ENCODE measurements at places on chromosomes 5 and 9. TPM values are rescaled to one million over a fixed set of nuclear protein-coding genes. Genes with fewer than 3 reads are reported as not detected.
A peak's percentile ranks its signal among the peaks of the same experiment; 100 is the strongest.

GRCh38 chr5:83256091-83256780, 178.9 kb downstream of the XRCC4 start:
- peak; percentile 43 for DNase-seq

DNA sequence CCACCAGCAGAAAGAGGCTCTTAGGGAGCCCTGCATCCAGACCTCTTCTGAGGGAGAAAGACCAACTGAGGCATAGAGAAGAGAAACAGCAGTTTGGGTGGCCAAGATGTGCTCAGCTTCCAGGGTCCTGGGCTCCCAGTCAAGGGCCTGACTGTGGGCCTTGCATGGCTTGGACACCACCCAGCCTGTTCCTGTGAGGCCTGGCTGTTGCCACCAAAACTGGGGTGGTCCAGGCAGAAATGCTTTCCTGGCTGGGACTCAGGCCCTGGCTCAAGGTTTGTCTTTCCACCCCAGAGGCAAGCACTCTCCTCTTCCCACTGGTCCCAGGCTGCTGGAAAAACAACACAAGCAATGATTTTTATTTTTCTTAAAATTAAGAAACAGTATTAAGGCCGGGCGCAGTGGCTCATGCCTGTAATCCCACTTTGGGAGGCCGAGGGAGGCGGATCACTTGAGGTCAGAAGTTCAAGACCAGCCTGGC, 13.3 kb downstream of the MYOZ3 start:
- DNase-seq, result no peak

DNA sequence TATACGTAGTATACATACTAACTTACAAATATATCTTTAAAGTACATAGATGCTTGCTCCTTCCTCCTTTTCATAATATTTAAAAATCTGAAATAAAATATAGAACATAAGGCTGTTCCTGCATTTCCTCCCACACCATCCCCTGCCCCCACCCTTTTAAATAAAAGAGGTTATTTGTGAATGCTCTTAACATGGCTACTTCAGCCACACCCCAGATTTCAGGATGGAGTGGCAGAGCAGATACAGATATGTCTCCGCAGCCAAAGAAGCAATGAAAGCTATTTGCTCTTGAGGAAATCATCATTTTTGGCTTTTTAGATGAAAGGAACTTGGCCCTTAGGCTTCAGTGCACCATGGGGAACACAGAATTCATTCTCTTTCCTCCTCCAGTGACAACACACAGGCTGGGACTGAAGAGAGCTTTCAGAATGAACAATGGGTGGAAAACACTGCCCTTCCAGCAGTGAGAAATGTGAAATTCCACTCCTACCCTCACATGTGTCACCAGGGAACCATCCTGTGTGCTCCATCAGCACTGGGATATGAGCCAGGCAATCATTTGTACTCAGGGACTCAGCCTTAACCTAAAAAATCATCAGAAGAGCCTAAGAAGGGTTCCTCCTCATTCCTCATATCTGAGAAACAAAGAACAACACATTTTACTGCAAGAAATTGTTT, 134.3 kb downstream of the PPP2R2B start:
- DNase-seq, result no peak

DNA sequence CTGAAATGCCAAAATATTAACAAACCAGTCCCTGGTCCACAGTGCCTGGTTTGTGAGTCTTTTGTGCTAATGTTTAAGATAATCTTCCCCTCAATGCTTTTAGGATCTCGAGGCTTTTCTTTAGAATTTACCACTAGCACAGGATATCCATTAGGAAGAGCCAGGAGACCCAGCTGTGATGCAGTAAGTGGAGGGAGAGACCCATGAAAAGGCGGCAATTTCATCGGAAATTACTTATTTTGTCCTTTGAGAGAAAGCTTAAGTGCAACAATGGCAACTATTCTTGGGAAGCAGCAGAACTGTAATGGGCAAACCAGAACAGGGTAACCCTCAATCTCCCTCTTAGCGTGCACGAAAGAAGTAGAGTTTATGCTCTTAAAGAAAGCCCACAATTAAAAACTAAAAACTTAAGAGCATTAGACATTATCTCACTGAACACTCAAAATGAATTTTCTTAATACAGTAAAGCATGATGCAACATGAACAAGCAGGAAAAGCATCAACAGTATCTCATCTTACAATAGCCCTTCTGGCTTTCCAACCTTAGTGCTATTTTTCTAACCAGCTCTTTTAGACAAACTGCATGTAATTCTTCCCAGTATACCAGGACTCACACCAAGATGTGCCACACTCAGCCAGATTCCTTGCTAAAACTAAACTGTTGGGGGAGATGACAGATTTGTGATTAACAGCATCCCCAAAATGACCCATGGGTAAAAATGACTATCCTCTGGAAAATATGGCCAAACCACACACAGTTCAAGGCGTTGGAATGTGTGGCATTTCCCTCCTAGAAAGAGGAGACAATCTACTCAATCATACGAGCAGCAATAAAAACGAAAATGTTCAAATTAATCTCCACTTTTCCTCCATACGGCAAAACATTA, 36.4 kb downstream of the PWWP2A start:
- DNase-seq, result peak; percentile 61

DNA sequence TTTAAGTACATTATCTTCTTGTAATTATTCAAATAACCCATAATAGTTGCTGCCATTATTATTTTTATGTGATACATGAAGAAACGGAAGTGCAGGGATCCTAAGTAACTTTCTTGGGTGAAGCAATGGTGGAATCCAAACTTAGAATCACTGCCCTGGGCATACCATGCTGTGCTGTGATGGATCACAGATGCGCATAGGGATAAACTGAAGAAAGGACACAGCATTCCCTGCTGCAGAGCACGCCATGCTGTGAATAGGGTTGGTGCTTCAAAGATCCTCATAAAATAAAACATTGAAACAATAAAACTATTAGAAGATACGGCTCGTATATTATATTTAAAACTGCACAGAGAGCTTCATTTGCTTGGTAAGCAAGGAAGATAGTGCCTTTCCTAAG, 211.7 kb upstream of the ADAMTS16 start:
- no peak for DNase-seq

DNA sequence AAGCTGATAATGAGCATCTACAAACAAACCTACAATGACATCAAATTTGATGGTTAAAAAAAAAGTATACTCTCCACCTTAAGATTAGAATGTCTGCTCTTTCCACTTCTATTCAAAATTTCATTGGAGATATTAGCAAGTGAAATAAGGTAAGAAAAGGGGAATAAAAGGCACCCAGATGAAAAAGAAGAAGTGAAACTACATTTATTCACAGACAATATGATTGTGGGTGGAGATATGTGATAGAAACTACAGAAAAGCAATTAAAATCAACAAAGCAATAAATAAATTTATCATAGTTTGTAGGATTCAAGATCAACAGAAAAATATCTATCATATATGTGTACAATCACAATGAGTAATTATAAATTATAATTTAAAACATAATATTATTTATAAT, 395.1 kb upstream of the CCNH start:
- no peak for DNase-seq

GRCh38 chr9:130845901-130846481, 10.9 kb downstream of the ABL1 start:
- DNase-seq, result peak; percentile 52

DNA sequence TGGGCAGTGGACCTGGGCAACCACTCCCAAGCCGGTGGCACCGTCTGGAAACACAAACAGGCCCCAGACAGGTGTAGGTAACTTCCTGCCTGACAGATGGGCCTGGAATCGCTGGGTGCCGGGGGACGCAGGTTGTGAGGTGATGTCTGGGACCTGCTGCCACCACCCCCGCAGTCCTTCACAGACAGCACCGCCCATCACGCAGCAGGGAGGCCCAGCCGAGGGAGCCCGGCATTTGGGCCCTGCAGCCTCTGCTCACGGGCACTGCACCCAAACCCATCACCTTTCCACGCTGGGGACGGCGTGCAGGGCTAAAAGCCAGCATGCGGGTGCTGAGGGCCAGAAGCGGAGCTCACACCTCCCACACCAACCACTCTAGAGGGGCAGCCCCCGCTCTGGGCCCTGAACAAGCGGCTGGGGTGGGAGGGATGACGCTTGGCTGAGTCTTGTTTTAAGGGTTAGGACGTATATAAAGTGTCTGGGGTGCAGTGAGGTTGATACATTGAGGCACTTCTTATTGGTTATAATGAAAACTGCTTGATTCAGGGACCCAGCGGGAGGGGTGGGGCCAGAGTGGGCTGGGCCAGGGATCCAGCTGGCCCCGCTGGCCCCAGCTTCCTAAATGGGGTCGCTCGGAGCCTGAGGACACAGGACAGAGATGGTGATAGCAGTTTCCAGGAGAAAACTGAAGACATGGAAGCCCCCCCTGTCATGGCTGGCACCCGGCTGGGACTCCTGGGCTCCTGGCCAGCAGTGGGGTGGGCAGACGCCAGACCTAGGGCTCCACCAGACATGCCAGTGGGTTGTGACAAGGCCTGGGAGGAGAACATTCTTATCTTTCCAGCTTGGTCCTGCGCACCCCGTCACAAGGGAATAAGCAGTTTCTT, 11.3 kb downstream of the MYMK start:
- no peak for DNase-seq

GRCh38 chr5:88503406-88503805, 234.8 kb upstream of the TMEM161B start:
- DNase-seq, result no peak

GRCh38 chr5:131944702-131945550, 537 bp downstream of the MEIKIN start:
- no peak for DNase-seq

DNA sequence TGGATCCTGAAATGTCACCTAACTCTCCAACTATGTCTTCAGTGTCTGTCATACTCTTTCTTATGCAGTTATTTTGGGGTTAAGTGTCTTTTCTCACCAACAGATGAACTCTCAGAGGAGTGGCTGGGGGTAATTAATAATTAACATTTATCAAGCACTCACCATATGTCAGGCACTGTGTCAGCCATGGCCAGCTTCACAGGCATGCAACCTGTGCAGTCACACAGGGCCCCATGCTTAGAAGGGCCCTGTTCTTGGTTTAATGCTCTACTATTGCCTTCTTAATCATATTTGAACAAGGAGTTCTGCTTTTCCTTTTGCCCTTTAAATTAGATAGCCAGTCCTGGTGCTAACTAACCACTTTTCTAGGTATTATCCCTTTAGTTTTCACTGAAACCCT, 3.4 kb upstream of the GRPEL2 start:
- no peak for DNase-seq

- DNase-seq, result no peak
These were observed 3.0 kb downstream of the TXNDC15 start for GRCh38 chr5:134877159-134877558.

DOK3 gene
- 6.0 TPM for total RNA-seq

IL3 gene
- not detected for total RNA-seq

LIFR gene
- total RNA-seq, result 3.7 TPM

TPPP gene
- total RNA-seq, result 0.17 TPM

ZDHHC11 gene
- total RNA-seq, result 7.0 TPM

MZB1 gene
- total RNA-seq, result not detected

Data from MCF 10A (cell line).